ENCODE measurements at places on chromosomes 5 and 9.
A peak's percentile ranks its signal among the peaks of the same experiment; 100 is the strongest.

- no peak for DNase-seq
Observed at GRCh38 chr9:135941288-135941995, 19.7 kb downstream of the UBAC1 start.

- no peak for DNase-seq
Observed at GRCh38 chr5:129377504-129377903, 82.6 kb upstream of the ADAMTS19 start.

DNA sequence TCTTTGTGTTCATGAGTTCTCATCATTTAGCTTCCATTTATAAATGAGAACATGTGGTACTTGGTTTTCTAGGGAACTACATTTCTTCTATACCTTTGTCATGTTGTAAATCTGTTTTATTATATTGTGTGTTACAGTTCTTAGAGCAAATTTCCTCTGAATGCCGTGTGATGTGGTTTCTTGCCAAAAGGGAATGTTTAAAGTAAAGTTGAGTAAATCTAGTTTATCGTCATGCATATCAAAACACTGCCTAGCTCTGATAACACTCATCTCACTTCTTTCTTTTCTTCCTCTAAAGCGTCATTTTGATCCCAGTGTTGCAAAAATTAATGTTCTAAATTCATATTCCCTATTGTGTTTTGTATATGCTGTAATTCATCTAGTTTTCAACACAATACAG lies 295.4 kb upstream of the HAPLN1 start:
- DNase-seq: no peak

GRCh38 chr5:141524604-141525597 lies 36.0 kb downstream of the PCDHGC5 start:
- DNase-seq: no peak

- DNase-seq: no peak
Observed at GRCh38 chr9:108776920-108777639, 78.7 kb downstream of the ACTL7B start.

GRCh38 chr5:64838803-64839202 lies 70.1 kb downstream of the CWC27 start:
- no peak for DNase-seq

- no peak for DNase-seq
Observed at GRCh38 chr5:139146809-139147482, 51.2 kb downstream of the SIL1 start.

DNA sequence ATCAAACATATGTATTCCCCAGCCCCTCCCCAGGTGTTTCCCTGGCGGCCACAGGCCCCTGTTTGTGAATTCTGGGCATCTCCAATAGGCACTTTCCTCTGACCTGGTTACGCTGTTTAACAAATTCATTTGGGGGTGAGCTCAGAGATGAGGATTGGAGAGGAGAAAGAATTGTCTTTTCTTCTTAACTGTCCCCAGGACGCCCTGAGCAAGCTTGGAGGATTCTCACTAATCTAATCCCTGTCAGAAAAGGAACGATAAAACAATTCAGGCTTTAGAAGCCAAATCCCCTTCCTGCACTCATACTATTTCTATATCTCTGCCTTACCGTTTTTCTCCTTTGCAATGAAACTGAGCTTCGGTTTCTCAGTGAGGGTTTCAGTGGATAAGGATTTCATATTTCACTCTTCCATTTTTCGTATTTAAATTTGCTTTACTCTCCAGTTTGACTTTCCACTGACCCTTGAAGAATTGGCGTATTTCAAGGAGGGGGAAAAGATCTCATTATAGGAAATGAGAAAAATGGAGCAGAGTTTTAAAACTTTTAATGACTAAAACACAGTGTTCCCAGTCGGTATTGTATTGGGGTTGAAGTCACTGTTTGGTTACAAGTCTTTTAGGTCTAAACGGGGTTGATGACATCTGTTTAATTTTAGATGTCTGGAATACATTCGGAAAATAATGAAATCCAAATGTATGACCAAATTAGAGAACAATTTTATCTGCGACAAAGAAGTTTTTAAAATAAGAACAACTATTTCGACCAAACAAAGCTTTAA lies 180.1 kb downstream of the MACROH2A1 start:
- no peak for DNase-seq

GRCh38 chr5:58477760-58478376 lies 13.4 kb upstream of the GAPT start:
- DNase-seq: no peak

DNA sequence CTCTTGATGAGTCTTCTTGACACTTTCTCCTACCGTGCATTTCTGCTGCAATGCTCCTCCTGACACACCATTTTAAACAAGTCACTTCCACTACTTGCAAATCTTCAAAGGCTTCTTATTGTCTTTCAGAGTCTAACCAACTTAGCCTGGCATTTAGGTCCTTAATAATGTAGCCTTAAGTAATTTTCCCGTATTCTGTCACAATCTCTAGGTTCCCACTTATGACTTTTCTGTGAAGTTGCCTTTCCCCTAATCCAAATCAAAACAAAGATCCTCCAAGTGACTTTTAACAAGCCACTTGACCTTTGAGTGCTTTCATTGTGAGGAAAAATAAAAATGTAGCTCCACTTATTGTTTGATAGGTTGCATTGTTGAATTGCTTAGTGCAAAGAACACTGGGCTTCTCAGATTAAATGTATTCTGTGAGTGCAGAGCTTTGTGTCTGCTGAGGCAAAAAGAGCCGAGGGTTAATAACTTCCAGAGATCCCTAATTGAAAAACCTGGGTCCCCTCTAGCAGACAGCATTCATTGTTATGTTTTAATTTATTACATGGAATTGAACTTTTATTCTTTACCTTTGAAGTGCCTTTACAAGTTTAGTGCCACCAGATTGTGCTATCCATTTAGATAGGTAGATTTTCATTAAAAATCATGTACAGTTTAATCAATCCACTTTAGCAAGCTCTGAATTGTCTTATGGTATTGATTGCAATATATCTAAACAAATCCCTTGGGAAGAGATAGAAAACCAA lies 341.7 kb upstream of the TYRP1 start:
- no peak for DNase-seq

DNA sequence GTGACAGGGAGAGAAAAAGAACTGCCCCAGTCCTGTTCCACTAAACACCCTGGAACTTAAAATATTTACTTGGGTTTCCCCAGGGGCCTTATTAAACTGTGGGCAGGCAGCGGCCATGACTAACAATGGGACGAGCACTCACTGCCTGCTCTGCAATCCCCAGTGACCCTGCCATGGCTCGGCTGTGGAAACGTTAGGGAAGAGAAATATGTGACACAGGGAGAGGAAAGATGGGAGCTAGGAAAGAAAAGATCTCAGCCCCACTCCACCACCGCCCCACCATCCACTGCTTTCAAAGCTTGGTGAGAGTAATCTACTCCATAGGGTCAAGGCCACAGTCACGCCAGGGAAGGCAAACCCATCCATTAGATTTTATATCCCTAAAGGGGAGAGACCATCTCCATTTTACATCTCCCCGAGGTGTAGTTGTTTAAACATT lies 117.6 kb downstream of the EFNA5 start:
- DNase-seq: no peak

DNA sequence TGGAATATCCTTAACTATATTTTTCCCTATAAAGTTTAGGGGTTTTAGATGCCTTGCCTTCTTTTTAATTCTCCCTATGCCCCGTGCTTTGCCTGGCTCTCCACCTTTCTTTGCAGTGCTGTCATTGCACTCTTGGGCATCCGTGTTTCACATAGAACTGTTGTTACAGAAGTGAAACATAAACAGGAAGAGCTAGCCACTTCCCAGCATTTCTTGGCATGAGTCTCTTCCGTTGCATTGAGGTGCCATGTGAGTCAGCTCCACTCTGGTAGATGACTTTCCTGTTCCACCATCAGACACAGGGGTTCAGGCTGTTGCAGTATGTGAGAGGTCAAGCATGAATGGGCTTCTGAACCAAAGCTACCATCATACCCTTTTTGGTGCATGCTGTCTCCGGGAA lies 73.4 kb downstream of the ANGPTL2 start:
- peak; percentile 9 for DNase-seq

- no peak for DNase-seq
Observed at GRCh38 chr9:72807765-72808445, 144.9 kb downstream of the ALDH1A1 start.

DNA sequence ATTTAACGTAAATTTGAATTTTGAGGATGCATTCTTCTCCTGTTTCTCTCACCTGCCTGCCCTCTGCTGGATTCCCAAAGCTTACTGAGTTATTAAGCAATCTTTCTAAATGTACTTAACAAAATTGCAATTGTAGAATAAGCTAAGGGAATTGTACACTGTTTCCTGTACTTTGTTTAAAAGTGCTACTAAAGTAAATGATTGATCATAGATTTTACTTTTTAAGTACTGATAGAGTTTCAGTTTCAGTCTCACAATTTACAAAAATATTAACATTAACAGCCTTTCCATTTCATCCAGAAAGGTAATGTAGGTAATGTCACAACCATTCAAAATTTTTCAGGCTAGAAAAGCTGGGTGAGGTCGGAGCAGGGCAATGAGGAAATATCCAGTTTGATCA lies 4.8 kb upstream of the RANBP17 start:
- no peak for DNase-seq

DNA sequence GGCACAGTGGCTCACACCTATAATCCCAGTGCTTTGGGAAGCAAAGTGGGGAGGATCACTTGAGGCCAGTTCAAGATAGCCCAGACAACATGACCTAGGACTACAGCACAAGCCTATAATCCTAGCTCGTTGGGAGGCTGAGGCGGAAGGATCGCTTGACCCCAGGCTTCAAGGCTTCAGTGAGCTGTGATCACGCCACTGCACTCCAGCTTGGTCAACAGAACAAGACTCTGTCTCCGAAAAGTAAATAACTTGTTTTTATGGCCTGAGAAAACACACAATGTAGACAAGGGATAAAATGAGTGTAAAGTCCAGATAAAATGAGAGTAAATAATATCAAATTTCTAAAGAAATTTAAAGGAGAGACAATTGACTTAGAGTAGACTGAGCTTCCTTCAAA lies 26.3 kb downstream of the SHLD3 start:
- no peak for DNase-seq

GRCh38 chr5:168327994-168328393 lies 36.5 kb downstream of the WWC1 start:
- no peak for DNase-seq

GRCh38 chr5:139912158-139912557 lies 116.5 kb downstream of the PSD2 start:
- DNase-seq: no peak

GRCh38 chr9:38158628-38159027 lies 89.6 kb upstream of the SHB start:
- no peak for DNase-seq

- no peak for DNase-seq
Observed at GRCh38 chr5:68182534-68182933, 33.0 kb upstream of the PIK3R1 start.

GRCh38 chr9:88339317-88339716 lies 48.9 kb upstream of the SPIN1 start:
- no peak for DNase-seq

- DNase-seq: no peak
Observed at GRCh38 chr5:170427672-170428236, 38.6 kb upstream of the KCNMB1 start.

DNA sequence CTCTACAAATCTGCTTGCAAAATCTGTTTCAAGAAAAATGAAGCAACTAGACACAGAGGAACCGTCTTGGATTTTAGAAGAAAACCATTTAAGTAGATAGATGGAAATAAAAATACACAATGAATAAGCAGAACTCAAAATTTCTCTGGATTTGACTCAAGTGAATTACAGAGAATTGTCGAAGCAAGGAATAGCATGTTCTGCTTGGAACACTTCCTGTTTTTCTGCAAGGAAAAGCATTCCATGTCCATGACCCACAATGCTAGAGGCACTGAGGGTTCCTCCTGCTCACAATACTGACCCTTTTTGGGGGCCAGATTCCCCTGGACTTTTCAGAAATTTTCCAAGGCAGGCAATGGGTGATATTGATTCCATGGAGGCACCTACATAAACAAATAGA lies 29.8 kb downstream of the PRUNE2 start:
- no peak for DNase-seq

- DNase-seq: no peak
Observed at GRCh38 chr5:38468202-38468673, 88.2 kb downstream of the LIFR start.

GRCh38 chr5:57414857-57415256 lies 67.8 kb downstream of the ACTBL2 start:
- no peak for DNase-seq

DNA sequence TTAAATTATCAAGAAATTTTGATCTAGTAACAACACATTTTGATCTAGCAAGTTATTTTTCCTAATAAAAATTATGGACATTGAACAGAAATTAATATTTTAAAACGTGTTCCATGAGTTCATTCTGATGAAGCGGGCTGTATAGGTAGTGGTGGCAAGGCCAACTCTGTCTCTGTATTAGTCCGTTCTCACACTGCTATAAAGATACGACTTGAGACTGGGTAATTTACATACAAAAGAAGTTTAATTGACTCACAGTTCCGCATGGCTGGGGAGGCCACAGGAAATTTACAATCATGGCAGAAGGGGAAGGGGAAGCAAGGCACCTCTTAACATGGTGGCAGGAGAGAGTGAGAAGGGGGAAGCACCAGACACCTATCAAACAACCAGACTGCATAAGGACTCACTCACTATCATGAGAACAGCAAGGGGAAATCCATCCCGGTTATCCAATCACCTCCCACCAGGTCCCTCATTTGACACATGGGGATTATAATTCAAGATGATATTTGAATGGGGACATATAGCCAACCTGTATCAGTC lies 61.2 kb downstream of the TMEM232 start:
- DNase-seq: no peak

GRCh38 chr5:155408465-155408864 lies 394.9 kb downstream of the KIF4B start:
- no peak for DNase-seq

GRCh38 chr5:6373081-6373846 lies 5.1 kb downstream of the MED10 start:
- no peak for DNase-seq

GRCh38 chr5:97100476-97100875 lies 41.9 kb downstream of the LIX1 start:
- DNase-seq: no peak

DNA sequence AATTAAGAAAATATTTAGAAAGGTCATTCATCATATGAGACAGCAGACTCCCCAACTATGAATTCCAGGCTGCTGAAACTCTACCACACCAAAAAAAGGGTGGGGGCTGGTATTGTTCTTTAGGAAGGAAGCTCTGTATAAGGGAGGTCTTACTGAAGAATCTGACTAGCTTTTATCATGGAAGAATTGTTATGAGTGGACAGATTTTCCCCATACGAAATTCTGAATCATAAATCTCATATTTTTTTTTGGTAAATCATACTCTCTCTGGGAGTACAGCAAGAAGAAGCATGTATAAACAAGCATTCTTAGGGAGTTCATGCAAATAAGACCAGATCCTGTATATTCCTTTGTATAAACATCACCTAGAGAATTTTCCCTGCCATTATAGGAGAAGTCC lies 220.0 kb downstream of the SLC12A2 start:
- DNase-seq: no peak

DNA sequence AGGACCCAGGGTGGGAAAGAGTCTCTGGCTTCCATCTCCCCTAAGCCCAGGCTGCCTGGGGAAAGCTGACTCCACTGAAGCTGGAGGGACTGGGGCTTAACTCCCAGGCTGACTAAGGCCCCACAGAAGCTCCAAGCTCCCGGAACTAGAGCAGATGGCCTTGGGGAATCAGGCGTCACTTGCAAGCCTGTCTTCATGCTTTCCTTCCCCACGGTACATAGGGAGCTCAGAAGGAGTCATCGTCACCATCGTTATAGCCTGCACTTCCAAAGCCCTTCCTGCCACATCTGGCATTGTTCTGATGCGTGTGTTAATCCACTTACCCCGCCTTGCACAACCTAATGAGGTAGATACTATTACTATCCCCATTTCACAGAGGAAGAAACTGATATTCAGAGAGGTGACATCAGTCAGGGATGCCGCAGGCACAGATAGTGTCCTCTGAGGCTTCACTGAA lies 11.5 kb downstream of the AQP3 start:
- no peak for DNase-seq

- DNase-seq: no peak
Observed at GRCh38 chr5:1661311-1661710, 137.6 kb upstream of the LPCAT1 start.
